ENCODE measurements at places on chromosomes 11 and 22.
A peak's percentile ranks its signal among the peaks of the same experiment; 100 is the strongest.

GRCh38 chr11:118752654-118753053 is 38.3 kb downstream of the DDX6 start:
- no peak for DNase-seq

GRCh38 chr11:81658722-81659121 is 1074.9 kb downstream of the FAM181B start:
- peak; percentile 32 for DNase-seq

DNA sequence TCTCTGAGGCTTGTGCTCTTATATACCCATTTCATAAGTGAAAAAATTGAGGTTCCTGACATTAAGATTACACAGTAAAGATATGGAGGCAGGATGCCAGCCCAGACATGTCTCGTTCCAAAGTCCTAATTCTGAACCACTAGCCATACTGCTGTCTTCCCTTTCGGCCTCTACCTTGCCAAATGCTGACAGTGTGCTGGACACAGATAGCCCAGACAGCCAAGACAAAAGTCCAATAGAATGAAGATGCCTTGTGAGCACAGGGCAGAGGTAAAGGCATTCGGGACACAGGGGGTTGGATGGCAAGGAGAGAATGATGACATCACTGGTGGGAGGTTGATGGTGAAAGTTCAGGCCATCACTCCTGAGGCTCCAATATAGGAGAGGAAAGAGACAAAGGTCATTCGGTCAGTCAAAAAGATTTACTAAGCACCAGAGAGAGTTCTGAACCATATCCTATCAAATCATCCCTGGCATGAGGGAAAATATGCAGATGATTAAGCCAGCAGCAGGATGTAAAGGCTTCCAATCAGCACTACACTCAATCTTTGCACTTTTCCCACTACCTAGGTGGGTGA is 174.0 kb upstream of the MTMR2 start:
- DNase-seq = peak; percentile 42

DNA sequence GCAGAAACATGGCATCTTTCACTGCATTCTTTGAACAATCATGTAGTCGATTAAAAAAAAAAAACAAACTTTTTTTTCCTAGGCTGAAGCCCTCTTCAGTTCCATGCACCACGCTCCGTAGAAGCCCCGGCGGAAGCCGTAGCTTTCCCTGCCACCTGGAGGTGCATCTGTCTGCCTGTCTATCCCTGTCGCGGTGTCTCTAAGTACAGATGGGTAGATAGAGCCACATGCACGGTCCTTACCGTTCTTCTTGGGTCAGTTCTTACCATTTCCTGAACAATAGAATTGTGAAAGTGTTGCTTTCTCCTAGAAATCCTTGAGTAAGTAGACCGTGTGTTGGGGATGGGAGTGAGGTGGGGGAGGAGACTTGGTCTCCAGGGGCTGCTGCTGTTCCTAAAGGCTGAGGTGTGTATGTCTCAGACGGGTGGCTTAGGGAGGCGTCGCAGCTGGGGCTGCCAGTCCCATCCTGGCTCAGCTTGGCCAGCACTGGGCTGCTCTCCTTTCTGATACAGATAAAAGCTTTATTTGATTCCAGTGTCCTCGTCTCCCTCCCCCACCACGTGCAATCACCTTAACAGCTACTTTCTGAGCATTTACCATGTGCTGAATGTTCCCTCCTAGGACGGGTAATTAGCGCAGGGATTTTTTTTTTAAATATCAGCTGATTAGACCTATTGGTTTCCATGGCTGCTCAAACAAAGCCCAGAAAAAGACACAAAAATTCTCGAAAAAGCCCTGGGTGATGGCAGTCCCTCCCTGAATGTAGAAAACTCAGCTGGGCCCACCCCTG is 46.8 kb downstream of the MACROD1 start:
- DNase-seq = no peak

DNA sequence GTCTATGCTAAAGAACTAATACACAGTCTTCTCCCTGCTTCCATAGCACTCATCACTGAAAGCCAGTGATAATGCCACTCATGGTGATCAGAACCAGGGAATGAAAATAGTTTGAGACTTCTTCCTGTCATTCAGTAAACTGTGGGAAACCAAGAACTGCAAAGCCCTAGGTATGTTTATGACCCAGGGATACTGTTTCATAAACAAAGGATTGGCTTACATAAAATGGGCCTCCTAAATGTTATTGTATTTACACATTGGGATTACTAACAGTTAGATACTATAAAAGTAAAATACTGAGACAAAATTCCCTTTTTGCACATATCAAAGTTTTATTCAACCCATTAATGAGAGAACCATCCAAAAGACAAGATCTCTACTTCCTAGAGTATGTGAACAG is 21.3 kb upstream of the CWF19L2 start:
- DNase-seq = no peak

GRCh38 chr11:11740836-11741235 is 100.9 kb upstream of the USP47 start:
- DNase-seq = no peak

GRCh38 chr11:31050061-31050765 is 319.3 kb downstream of the DCDC1 start:
- DNase-seq = no peak

DNA sequence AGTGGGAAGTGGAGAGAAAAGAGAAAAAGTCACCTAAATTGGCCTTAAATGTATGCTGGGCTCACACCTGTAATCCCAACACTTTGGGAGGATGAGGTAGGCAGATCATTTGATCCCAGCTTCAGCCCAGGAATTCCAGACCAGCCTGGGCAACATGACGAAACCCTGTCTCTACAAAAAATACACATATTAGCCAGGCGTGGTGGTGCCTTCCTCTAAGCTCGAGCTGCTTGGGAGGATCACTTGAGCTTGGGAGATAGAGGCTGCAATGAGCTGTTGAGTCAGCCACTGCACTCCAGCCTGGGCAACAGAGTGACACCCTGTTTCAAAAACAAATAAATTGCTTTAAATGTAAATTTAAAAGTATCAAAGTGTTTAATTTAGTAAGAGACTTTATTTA is 3.9 kb downstream of the CBL start:
- DNase-seq = no peak

GRCh38 chr11:8285228-8285627 is 21.6 kb upstream of the LMO1 start:
- no peak for DNase-seq

- DNase-seq = no peak
These were observed 55.2 kb downstream of the NECTIN1 start for GRCh38 chr11:119673759-119674336.

DNA sequence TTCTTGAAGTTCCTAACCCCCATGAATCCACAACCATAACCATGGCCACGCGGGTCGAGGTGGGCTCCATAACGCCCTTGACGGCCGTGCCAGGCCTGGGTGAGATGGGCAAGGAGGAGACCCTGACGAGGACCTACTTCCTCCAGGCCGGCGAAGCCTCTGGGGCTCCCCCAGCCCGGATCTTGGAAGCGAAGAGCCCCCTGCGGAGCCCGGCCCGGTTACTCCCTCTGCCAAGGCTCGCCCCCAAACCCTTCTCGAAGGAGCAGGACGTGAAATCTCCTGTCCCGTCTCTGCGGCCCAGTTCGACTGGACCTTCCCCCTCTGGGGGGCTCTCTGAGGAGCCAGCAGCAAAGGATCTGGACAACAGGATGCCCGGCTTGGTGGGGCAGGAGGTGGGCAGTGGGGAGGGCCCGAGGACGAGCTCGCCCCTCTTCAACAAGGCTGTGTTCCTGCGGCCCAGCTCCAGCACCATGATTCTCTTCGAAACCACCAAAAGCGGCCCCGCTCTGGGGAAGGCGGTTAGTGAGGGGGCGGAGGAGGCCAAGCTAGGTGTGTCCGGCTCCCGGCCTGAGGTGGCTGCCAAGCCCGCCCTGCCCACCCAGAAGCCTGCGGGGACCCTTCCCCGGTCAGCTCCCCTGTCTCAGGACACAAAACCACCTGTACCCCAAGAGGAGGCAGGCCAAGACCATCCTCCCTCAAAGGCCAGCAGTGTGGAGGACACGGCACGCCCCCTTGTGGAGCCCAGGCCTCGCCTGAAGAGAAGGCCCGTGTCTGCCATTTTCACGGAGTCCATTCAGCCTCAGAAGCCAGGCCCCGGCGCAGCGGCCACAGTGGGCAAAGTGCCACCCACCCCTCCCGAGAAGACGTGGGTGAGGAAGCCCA is 75.7 kb downstream of the KIAA1671 start:
- no peak for DNase-seq

DNA sequence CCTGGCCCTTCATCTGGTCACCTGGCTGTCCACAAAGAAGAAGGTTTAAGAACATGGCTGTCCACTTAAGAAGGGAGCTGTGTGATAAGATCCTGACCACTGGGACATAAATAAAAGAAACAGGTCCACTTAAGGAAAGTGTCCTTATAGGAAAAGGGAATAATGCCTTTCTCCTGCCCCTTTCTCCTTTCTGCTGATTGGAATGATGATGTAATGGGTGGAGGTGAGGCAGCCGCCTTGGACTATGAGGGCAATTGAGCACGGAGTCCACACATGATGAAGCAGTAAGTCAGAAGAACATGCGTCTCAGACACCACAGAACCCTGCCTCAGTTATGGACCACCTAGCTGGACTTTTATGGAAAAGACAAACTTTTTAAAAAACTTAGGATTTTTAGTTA is 401.1 kb downstream of the SHANK2 start:
- DNase-seq = no peak

- peak; percentile 14 for DNase-seq
These were observed 367 bp downstream of the HPS5 start for GRCh38 chr11:18321578-18321968.

GRCh38 chr22:45496451-45496941 is 6.2 kb upstream of the FBLN1 start:
- DNase-seq = no peak

DNA sequence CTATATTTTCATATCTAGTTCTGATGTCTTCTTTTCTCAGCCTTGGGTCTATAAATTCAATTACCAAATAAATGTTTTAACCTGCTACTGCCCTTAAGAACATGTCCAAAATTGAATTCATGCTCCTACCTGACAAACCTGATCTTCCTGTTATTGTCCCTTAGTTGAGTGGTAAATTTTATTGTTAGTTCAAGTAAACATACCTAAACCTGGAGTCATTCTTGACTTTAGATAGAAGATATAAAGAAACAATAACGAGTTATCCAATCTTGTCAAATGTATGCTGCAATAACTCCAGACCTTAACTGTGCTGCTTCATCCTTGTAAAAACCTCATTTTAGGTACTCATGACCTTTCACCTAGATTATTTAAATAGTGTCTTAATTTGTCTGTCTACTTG is 34.6 kb upstream of the SC5D start:
- peak; percentile 32 for DNase-seq

GRCh38 chr11:61429346-61429690 is 457 bp downstream of the CPSF7 start:
- DNase-seq = no peak

DNA sequence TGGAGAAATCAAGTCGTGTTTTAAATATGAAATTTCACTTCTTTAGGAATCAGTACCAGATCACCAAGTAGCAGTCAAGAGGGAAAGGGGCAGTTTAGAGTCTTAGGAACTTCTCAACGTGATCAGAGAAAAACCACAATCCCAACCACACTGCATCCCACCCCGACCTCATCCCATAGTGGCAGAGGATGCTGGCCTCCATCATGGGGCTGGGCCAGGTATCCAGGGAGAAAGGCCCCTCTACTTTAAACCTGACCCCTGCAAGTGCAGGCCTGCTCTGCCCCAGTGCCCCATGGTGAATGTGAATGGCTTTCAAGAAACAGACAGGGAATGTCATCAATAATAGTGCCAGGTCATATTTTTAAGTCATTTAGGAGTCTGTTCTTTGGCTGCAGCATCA is 12.1 kb downstream of the CHST1 start:
- no peak for DNase-seq

Data from renal cortical epithelial cell (primary cell).